ENCODE measurements at places on chromosomes 2 and 18.
A peak's percentile ranks its signal among the peaks of the same experiment; 100 is the strongest.

DNA sequence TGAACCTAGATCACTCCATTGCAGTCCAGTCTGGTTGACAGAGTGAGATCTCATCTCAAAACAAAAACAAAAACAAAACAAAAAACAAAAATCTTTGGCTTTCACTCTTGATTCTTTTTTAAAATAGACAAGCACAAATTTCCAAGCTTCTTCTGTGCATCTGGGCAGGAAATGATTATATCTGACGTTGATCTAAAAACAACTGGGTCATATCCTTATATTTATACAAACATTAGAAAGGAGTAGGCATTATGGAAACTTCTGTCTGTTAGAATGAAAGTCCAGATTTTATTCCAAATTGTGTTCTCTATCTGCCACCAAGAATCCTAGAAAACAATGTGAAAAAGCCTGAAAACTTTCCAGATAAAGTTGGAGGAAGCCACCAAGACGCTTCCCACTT lies 26.2 kb upstream of the PMAIP1 start:
- no peak for DNase-seq

- DNase-seq = no peak
Observed at GRCh38 chr2:176071330-176072291, 12.2 kb downstream of the EVX2 start.

DNA sequence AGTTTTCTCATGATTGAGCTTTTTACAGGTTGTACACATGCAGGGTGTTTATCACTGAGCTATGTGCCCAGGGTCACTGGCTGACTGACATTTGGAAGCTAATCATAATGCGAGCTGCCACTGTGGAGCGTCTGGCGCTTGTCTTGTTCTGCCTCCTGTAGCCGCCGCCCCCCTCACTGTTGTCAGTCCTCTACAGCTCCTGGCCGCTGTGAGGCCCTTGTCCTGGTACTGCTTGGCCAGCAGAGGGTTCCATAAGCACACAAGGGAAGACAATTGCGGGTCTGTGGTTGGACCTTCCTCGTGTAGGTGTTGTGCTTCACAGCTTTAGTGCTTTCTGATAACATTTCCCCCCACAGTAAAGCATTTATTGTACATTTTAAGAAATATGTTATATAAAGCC lies 105.6 kb upstream of the LDLRAD4 start:
- no peak for DNase-seq

DNA sequence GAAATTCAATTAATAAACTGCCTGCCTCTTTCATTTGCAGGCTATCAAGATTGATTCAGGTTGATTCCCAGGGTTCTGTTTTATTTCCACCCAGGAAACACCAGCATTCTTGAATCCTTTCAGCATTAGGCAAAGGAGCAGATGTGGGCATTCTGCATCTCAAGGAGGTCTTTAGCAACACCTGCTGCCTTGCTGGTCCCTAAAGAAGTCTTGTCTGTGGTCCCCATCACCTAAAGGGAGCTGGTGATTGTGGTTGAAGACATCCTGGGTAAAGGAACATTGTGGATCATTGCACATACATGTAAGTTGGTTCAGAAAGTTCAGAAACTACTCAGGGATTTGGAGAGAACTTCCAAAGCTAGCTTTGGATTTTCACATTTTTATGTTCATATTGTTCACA lies 78.3 kb downstream of the EVA1A start:
- no peak for DNase-seq

GRCh38 chr2:168796583-168797285 lies 5.7 kb upstream of the NOSTRIN start:
- DNase-seq = no peak

- DNase-seq = no peak
Observed at GRCh38 chr2:105294844-105295481, 34.6 kb downstream of the TGFBRAP1 start.

- peak; percentile 86 for DNase-seq
Observed at GRCh38 chr2:109128048-109128615, 873 bp upstream of the SH3RF3 start.

DNA sequence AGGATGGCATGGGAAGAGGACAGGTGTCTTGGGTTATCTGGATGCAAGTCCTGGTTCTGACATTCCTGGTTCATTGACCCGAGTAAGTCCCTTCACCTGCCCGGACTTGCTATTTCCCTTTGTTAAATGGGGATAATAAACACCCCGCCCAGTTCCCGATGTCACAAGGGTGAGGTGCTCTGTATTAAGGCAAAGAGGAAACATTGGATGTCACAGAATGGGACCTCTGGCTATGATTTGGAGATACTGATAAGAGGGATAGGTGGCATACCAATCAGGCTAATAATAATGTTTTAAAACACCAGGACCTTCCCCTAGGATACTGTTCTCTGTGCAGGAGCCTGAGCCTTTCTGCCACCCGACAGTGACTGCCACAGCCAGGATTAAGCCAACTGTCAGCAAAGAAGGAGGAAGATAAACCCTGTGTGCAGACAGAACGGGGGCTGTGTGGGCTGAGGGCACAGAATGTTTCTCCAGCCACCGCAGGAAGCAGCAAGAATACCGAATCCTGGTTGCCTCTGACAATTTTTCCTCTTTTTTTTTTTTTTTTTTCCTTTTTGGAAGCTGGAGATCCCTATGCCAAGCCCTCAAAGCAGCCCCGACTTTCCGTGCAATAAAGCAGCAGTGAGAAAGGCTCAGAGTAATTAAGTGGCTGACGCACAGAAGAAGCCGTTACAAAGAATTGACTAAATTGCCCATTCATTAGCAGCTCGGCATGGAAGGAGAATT lies 336.6 kb downstream of the SMAD2 start:
- no peak for DNase-seq

DNA sequence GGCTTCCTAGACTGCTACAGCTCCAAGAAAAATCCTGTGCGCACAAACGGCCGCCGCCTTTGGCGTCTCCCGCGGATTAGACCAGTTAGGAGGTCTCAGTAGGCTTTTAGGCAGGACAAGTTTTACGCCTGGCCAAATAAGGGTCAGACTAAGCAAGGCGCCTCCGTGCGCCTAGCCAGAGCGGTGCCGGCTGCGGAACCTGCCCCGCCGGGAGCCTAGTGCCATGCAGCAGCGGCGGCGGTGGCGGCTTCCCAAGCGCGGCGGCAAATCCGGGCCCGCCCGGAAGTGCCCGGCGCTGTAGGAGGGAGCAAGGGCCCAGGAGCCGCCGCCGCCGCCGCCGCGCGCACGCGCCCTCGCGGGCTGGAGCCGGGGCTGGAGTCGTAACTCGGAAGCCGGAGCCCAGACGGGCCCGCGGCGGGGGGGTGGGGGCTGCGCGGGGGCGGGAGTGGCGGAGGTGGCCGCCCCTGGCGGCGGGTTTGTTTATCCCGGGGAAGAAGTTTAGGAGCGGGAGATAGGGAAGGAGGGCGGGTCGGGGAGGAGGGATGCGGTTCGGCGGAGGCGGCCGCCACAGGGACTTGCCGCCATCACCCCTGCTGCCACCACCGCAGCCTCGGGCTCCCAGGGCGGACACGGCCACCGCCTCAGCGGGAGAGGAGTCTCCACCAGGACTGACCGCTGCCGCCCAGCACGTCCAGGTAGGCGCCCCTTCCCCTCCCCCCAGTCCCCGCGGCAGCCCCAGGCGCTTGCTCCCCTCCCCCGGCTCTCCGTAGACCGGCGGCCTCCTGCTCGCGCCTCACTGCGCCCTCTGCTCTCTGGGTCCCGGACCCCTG lies at the start of gene SPOPL:
Gene SPOPL (plus strand): TSS at position 346 of the 830 bp plus-strand sequence. CDS start 48,447 bp downstream, outside the sequence.
- peak; percentile 73 for DNase-seq

DNA sequence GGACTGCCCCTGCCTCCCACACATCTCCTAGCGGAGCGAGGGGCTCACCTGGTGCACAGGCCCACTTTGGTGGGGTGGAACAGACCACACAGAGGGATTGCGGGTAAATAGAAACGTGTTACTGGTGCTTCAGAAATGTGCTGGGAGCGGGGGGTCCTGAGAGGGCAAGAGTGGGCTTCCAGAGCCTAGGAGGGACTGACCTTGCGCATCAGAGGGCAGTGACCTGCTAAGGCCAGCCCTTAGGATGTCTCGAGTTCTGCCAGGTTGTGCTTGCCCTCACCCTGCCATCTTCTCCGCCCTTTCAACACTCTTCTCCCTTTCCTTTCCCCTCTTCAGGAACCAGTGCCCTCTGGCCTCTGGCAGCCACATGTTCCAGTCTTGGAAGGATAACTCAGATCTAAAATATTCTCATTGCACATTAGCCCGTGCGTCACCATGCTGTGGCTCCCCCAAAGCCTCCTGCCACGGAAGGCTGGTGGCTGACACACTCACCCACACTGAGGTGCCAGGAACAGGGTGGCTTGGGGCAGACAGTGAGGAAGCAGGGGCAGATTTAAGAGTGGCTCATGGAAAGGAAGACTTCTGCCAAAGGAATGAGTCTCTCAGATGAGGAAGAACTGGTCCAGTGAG lies 89.6 kb downstream of the MCFD2 start:
- DNase-seq = no peak

GRCh38 chr2:24179683-24180082 lies 4.8 kb downstream of the FAM228A start:
- DNase-seq = no peak

- DNase-seq = no peak
Observed at GRCh38 chr18:43931439-43931838, 654.1 kb upstream of the SYT4 start.

DNA sequence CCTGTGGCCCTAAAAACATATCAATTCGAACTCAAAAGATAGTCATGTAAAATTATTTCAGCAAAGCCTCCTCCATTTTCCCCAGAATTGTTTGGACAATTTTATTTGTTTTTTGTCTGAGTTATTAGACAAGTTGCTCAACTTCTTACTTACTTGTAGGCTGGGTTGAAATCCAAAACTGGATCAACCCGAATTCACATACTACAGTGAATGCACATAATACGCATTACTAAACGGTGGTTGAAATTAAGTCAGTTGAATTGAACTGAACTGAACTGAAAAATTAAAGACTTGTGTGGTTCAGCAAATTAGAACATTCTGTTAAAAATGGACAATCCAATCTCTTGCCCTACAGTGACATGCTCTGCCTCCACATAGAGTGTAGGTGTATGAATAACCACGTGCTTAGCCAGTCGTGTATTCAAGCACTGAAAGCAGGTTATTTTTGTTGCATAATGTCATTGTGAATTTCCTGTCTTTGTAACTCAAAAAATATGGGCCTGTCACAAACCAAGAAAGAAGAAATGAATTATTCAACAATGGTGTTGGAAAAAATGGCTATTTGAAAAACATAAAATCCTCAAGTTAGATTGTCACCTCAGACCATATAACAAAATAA lies 441.0 kb downstream of the TXNL1 start:
- DNase-seq = no peak

DNA sequence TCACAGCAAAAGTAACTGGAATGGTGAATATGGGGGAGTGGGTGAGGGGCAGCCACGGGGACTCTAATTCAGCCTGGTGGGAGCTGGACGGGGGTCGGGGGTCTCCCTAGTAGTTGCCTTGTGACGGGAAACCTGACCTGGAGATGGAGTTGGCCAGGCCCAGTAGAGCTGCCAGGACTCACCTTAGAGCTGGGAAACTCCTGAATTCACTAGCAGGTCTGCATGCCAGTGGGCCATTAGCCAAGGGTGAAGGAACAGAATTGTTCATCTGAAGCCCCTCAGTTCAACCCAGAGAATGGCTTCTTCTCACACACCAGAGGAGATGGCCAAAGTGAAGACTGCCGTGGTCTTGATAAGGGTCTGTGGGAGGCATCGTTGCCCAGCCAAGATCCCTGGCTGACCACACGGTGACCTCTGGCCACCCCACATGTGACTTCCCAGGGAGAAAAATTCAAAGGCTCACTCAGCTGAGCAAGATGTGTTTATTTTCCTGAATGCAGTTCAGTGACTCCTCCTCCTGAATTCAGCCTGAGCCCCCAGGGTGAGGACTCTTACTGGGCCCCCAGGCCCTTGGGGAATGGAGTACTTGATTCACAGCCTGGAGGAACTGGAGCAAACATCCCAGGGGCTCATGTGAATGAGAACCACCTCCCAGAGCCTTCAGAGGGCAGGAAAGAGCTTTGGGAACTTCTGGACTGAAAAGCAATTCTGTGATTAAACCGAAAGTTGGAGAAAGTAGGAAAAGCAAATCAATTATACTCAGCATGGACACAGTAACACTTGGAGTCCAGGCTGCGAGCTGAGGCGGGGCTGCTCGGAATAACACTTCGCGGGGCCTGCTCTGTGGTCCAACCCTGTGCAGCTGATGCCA lies 25.2 kb downstream of the MOCOS start:
- DNase-seq = no peak

DNA sequence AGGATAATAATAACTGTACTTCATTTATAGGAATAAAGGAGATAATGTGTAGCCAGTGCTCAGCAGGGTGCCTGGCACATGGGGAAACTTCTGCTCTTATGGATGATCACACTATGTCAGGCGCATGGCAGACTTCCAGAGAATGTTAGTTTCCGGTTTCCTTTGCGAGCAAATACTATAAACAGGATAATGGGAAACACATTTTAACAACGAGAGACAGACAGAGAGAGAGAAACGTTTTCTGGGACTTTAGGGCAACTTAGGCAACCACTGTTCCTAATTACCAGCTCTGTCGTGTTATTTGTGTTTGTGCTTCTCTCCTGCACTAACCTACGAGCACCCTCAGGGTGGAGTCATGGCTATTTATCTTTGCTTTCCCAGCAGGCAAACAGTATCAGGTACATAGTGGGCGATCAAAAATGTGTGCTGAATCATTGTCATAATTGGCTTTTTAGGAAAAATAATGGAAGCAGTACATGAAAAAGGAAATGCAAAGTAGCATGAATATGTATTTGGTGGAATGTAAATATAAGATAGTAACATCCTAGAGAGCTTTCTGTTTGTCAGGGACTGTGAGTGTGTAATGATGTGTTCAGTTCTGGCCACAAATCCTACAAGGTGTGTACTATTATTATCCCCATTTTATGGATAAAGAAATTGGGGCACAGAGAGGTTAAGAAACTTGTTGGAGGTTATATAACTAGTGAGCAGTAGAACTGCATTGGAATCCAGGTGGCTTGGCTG lies 36.8 kb upstream of the IGFBP2 start:
- peak; percentile 83 for DNase-seq

DNA sequence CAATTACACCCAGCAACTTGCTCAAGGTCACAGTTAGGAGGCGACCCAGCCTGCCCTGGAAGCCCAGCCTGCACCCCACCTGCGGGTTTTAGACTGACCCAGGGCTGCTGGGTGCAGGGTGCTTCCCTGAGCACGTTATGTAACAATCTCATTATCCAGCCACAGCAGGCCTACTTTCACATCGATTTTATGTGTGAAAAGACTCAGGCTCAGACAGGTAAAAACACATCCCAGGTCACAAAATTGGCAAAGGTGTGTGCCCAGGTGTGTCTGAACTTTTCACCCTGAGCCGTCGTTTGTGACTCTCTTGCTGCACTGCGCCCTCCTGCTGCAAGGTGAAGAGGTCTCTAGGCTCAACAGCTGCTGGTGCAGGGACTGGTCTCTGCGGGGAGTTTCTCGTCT lies 668.2 kb upstream of the HS6ST1 start:
- DNase-seq = no peak

GRCh38 chr2:142484111-142484510 lies 353.3 kb upstream of the LRP1B start:
- no peak for DNase-seq

DNA sequence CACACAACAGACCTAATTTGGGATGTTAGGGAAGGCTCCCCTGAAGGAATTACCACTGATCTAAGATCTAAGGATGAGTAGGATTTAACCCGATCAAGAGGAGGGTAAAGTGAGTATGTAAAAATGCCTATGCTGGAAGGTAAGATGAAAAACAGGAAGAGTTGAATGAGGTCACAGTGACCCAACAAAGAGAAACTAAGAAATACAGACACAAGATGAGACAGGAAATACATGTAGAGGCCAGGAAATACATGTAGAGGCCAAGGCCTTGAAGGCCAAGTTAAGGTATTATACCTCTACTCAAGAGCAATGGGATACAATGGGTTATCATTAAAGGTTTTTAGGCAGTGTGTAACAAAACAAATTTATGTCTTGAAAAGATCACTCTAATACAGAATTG lies 131.6 kb upstream of the TANK start:
- DNase-seq = no peak
